ENCODE measurements at places on chromosomes 5 and 9.

GRCh38 chr9:90198956-90199355 lies 443.7 kb downstream of the DIRAS2 start:
- DNase-seq, result no peak

GRCh38 chr5:67090593-67090992 lies 106.0 kb downstream of the CD180 start:
- DNase-seq, result no peak

DNA sequence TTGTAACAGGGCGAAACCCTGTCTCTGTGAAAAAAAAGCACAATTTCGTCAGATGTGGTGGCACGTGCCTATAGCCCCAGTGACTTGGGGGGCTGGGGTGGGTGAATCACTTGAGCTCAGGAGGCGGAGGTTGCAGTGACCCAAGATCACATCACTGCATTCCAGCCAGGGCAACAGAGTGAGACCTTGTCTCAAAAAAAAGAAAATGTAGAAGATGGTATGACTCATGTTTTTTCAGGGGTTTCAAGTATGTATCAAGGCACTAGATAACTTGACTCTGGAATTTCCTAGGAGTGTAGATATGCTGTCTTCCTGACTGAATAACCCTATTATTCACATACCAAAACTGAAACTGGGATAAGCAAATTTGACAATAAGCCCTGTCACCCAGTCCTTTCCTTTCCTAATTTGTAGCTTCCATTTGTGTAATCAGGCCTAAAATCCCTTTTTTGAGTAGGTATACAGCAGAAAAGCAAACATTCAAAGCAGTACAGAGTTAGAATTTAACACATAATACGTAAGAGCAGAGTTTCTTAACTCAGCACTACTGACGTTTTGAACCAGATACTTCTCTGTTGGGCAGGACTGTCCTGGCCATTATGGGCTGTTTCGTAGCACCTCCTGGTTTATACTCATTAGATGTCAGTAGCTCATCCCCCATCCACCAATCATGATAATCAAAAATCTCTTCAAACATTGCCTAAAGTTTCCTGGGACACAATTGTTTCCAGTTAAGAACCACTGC lies 17.3 kb upstream of the ANKRD18B start:
- no peak for DNase-seq

DNA sequence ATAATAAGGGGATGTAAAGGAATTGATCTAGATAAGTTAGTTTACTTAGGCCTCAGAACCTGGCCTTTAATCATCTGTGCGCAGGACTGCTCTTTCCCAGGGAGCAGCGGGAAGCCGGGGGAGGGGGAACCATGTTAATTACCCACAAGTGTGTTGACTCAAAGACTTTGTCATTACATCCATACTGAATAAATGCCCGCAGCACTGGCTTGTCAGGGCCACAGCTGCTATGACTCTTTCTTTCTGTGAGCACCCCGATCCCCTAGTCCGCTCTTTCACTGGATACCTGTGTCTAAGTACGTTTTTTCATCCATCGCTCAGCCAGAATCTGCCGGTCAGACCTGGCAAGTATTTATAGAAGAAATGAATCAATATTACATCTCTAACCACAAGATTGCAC lies 249.3 kb upstream of the DMRT1 start:
- no peak for DNase-seq

- DNase-seq, result no peak
Measured at GRCh38 chr5:72604111-72604797, 97.0 kb upstream of the ZNF366 start.

DNA sequence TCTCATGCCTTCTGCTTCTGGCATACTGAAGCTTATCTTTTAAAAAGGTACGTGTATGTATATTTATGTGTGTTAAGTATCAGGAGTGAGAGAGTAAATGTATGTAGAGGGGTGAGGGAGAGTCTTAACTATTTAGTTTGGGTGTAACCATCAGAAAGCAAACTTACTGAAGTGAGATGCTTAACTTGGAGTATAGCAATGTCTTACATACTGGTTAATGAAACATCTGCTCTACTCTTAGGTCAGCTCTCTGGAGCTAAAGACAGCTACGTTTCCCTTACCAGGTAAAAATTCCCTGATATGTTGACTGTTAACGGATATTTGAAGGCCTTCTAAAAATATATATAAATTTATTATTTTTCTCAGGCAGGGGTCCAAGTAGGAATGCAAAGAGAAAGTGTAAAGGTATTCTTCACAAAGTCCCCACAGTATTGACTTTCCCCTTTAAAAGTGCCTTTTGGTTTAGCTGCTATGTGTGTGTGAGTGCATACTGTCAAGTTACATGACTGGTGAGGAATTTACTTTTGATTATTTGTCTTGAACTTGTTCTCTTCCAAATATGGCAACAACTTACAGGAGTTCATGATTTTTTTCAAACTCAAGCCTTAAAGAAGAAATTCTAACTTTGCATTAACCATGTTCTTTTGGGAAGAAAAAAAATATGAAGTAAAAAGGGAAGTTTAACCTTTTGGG lies 12.3 kb upstream of the C5orf24 start:
- DNase-seq, result no peak

DNA sequence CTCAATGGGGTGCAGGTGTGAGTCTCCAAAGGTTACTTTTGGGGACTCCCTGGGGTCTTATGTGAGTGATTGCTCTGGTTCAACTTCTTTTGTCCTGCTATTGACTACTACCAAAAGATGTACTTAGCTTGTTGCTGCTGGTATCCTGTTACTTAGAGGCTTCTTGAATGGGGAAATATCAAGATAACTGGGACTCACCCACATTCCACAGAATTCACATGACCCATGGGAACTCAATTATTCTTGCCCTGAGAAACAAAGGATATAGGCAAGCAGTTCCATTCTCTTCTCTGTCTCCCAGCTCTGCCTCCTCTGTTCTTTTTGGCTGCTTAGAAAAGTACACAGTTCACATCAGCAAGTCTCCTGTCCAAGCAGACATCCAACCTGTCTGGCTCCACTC lies 105.9 kb downstream of the UNC13B start:
- DNase-seq, result no peak

DNA sequence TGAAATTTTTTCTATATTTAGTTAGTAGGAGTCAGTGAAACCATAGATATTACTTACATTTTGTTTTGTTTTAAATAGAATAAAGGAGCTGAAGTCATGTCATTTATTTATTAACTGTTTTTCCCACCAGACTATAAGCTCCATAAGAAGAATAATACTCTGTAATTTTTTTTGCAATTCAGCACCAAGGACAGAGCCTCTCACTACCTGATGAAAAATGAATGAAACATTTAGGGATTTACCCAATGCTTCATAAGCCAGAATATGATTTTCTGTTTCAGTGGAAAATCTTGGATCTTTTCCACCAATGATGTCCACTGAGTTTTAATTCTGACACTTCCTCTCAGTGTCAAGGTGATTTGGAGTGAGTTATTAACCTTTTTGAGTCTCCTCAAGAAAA lies 624.9 kb upstream of the GRAMD2B start:
- no peak for DNase-seq

- DNase-seq, result no peak
Measured at GRCh38 chr9:98099898-98100297, 19.1 kb downstream of the TRIM14 start.

GRCh38 chr5:3107156-3107611 lies 355.7 kb upstream of the IRX2 start:
- no peak for DNase-seq

DNA sequence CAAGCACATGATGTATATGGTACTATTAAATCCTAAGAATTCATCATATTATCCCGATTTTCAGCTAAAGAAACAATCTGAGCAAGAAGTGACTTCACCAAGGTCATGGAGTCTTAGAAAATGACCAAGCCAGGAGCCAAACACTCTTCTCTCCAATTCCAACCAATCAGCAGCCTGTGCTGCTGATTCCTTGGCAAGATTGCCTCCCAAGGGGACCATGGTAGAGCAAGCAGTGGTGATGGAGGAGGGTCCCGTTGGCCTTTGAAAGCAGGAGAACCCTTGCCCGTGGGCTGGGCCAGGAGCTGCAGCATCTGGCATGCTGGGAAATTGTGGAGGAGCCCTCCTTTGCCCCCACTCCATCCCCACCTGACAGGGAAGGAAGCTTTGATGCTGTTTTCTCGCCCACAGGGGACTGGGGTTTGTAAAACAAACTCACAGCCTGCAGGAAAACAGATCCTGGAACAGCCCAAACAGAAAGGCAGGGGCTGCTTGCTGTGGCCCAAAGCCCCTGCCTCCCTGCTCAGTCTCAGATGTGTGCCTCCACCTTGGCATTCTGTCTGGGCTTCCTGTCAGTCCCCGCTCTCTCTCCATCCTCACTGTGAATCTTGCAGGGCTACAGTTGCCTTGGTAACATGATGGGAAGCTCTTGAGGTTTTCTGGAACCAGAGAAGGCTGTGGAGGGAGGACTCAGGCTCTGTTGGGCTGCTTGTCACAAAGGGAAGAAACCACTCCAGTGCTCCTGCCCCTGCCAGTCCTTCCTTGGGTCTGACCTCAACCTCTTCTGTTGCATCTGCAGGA lies 70.8 kb upstream of the HSPA9 start:
- DNase-seq, result no peak

DNA sequence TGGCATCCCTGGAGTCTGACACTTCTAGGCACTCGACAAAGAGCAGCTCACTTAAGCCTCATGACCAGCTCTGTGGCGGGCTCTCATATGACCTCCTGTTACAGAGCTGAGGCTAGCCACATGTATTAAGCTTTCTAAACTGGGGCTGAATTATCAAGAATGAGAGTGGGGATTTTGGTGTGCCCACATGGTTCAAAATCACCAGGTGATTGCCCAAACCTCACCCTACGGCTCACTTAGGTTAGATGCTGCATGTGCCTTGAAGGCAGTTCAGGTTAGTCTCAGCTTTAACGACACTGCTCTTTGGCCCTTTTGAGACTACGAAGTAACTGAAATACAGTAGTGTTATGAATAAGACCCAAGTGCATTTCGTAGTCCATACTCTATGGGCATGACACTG lies 39.4 kb upstream of the SMIM32 start:
- no peak for DNase-seq

GRCh38 chr5:153632748-153633290 lies 142.3 kb downstream of the GRIA1 start:
- no peak for DNase-seq

DNA sequence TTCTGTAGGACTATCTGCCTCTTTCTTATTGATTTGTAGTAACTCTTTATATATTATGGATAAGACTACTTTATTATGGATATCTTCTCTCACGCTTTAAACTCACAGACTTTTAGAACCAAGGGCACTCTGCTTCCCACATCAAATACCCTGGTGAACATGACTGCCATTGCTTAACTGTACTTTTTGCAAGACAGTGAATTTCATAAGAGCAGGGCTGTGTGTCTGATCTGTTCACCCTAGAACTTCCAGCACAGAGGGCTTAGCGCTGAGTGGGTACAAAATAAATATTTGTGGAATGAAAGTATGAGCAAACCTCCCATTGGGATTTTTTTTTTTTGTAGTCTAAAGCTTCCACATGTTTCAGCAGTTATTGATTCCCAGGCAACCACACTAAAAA lies 84.8 kb downstream of the CFAP77 start:
- DNase-seq, result no peak

DNA sequence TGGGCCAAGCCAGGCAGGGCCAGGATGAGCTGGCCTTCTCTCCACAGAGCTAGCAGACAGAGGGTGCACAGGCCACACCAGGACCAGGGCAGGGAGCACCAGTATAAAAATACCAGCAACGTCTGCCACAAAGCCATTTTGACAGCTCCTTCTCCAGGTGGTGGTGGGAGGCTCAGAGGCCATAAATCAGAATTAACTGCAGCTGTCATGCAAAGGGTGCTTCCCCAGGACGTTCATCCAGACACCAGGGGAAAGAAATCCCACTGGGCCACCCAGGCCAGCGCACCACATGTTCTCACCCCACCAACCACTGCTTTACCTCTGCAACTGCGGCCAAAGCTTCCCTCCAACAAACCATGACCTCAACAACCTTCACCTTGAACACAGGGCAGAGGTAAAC lies 403.7 kb upstream of the TRPC7 start:
- DNase-seq, result no peak

DNA sequence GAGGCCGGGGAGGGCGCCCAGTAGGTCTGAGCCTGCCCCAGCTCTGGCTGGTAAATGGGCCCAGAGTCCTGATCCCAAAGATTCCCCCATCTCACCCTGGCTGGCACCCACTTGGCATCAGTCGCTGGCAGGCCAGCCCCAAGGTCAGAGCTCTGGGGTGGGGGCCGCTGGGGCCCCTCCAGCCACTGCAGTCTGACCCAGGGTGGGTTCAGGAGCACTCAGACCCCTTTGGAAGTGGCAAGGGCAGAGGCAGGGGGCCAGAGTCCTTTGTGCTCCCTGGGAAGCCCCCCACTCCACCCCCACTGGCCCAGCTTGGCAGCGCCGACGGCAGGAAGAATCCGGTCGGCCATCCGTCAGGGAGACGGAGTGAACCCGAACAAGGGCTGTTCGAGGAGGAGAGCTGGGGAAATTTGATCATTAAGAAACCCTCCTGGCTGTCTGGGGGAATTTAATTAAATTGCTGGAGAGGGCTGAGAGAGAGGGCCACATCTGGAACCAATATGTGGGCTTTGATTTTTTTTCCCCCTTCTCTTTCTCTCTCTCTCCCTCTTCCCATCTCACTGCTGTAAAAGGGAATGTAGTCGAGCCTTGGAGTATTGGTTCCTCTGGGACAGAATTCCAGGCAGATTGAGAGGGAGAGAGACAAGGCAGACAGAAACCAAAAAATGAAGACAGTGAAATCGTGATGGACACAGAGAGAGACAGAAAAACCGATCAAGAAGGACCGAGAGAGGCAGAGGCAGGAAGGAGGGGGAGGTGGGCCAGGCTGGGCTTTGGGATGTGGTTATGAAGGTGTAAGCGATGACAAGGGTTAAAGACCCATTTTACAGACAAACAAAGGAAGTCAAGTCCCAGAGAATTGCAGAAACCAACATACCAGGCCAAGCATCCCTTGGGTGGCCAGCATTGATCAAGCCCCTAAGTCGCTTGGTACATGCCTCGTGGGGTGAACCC lies 8.1 kb upstream of the ASB6 start:
- no peak for DNase-seq

GRCh38 chr5:131944702-131945550 lies 537 bp downstream of the MEIKIN start:
- DNase-seq, result no peak

DNA sequence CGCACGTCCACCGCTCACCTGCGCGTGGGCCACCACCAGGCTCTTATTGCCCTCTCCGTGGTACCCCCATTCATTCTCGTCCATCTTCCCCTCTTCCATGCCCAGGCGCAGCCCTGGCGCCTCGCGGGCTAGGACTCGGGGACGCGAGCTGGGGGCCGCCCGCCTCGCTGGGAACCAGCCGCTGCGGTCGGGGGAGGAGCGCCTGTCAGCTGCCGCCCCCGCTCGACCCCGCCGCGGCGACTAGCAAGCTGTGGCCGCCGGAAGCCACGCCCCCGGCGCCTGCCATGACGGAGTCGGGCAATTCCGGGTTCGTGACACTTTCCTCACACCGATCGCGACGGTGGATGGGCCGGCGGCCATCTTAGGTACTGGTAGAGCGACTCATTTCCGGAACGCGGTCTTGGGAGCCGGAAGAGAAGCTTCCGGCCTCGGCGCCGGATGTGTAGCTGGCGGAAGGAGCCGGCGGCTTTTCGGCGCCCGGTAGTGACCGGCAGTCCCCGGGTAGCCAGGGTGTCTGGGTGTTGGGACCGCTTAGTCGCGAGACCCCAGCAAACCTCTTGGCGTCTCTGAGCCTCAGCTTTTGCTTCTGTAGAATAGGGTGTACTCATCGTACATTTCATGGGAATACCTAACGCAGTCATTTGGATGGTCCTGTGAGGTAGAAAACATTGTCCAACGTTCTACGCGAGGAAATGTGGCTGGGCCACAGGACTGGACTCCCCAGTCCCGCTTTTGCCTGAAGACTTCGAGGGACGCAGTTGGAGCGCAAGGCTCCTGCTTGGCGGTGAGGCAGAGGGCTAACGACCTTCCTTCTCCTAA lies at the start of gene IPPK:
Gene IPPK (minus strand): TSS at position 242 of the 819 bp plus-strand sequence. CDS start 143 bp downstream, at position 99.
- DNase-seq, result peak; percentile 98

Measured in COR-L47 (cell line).